Midbrain (tissue), 1 donor: ENCODE measurements at places on chromosomes 1 and 21.

GRCh38 chr1:41833519-41834000 is 85.2 kb downstream of the HIVEP3 start:
- no peak for DNase-seq

- DNase-seq = no peak
Measured at GRCh38 chr1:224996266-224996665, 66.8 kb downstream of the DNAH14 start.

GRCh38 chr1:182589931-182590330 is 875 bp upstream of the RNASEL start:
- DNase-seq = no peak

GRCh38 chr1:163399976-163400601 is 78.3 kb downstream of the NUF2 start:
- DNase-seq = peak; percentile 72

GRCh38 chr1:93846992-93847810 is 31.8 kb downstream of the DNTTIP2 start:
- DNase-seq = peak; percentile 91

DNA sequence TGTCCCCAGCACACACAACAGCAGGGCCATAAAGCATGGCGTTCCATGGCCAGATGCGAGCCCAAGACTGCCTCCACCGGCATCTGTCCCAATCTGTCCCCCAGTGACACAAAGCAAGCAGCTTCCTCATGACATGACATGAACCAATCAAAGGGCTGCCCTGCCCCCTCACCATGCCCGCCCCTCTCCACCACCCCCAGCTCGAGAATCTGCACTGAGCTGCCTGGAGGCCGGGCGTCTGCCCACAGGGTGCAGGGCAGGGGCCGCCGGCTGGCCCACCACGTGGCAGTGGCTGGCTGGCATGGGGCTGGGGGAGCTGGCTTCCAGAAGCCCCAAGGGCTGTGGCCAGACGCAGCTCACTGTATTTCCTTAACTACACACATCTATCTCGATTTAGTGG is 27.8 kb downstream of the WNT9A start:
- peak; percentile 49 for DNase-seq

DNA sequence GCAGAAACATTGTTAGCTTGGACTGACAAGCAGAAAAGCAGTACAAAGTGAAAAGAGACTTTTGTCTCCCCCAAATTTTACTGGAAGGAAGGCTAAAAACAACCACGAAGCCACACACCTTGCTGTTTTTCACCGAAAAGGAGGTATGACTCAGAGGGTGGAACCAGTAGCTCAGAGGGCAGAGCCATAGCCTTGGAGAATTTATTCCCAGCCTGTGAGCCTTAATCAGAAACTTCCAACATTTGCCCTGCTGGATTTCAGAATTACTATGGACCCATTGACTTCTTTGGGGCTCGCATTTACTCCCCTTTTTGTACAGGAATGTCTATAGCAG is 32.0 kb downstream of the RPS6KC1 start:
- no peak for DNase-seq

- DNase-seq = no peak
Measured at GRCh38 chr1:236997882-236998281, 6.4 kb downstream of the MT1HL1 start.

DNA sequence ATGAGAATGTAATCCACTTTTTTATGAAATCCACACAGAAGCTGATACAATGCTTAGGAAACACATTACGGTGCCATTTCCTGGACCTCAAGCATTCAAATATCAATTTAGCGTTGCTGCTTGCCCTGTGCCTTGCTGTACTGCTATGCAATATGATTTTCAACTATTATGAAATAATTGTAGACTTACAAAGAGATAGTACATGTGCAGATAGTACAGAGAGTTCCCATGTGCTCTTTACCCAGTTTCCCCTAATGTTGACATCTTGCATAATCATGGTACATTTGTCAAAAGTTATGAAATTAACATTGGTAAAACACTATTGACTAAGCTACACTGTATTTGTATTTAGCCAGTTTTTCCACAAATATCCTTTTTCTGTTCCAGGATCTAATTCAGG is 37.7 kb upstream of the PTBP2 start:
- no peak for DNase-seq

DNA sequence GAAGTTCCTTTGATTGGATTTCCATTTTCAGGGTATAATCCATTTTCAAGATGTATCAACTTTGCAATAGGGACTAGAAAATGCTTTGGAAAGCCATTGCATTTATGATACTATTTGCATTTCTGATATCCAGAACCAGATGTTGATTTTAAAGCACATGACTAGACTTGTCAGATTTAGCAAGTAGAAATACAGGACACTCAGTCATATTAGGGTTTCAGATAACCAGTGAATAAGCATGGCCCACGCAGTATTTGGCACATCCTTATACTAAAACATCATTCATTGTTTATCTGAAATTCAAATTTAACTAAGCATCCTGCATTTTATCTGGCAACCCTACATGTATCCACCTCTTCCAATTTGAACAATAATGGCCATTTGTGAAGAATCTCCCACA is 113.3 kb upstream of the DPT start:
- DNase-seq = no peak

- DNase-seq = no peak
Measured at GRCh38 chr1:41317361-41317760, 43.9 kb upstream of the FOXO6 start.

- no peak for DNase-seq
Measured at GRCh38 chr1:65357291-65357960, 48.1 kb downstream of the DNAJC6 start.

DNA sequence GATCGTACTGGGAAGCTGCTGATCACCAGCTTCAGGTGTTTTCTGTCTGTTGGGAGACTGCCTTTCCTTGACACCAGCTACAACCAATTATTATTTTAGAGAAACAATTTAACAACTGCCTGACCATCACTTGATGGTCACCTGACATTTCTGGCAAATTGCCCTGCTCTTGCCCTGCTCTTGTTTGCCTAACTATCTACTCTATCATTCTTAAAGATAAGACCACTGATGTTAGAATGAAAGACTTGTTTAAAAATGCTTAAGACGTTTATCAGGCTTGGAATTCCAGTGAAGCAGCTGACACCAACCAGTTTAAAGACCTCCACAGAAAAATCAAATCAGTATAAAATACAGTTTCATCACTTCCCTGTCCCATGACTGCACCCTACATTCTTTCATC is 423.3 kb upstream of the CAMK1G start:
- DNase-seq = no peak

- DNase-seq = no peak
Measured at GRCh38 chr1:210523830-210524229, 195.1 kb downstream of the HHAT start.

- DNase-seq = no peak
Measured at GRCh38 chr1:19420606-19421005, 64.7 kb downstream of the CAPZB start.

- DNase-seq = no peak
Measured at GRCh38 chr1:76933847-76934815, 66.9 kb downstream of the ST6GALNAC5 start.

- DNase-seq = no peak
Measured at GRCh38 chr1:90092441-90092840, 97.5 kb downstream of the ZNF326 start.

GRCh38 chr1:87399701-87400100 is 71.0 kb downstream of the LMO4 start:
- no peak for DNase-seq

- DNase-seq = no peak
Measured at GRCh38 chr21:44550807-44551206, 498 bp downstream of the KRTAP10-2 start.

- DNase-seq = no peak
Measured at GRCh38 chr1:19205845-19206244, 4.2 kb downstream of the UBR4 start.

DNA sequence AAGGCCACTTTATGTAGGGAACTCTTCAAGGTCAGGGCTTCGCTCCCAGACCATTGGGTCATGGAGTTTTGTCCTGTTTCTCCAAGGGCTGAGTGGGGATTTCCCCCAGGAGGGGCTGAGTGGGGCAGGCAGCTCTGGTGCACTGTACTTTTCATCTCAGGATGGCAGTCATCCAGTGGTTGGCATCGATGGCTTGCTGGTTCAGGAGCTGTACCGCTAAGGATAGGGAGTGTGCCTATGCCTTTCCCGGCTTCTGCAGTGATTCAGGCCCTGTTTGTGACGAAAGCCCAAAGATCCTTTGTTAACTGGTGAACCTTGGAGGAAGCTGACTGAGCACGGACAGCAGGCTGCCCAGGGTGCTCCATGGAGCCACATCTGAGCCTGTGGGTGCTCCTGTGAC is 100.1 kb upstream of the GADD45A start:
- DNase-seq = no peak

DNA sequence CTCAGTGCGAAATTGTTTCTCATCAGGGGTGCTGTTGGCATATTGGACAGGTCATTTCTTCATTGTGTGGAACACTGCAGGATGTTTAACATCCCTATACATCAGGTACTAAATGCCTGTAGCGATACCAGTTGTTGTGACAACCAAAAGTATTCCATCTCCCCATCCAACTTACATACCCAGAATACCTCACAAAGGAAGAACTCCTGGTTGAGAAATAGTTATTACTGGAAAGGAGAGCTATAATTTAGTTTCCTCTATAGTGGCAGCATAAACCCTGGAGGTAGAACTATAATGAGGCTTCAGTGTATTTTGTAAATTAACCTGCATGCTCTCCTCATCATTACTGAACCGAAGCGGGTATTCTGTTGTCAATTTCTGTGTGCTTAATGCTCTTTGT is 45.1 kb downstream of the IVNS1ABP start:
- DNase-seq = no peak

DNA sequence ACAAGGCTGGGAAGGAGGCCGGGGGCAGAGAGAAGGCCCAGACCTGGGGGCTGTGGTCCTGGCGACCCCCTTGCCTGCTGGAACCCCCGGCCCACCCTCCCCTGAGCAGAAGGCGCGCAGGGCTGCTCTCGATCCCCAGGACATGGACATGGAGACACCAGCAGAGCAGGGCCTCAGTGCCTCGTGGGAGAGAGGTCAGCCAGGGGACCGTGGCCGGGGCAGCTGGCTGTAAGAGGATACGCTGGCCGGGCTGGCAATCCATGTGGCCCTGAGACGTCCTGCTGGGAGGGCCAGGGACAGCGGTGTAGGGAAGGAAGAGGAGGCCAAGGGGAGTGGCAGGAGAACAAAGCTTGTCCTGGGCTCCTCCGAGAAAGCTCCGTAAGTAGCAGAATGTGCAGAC is 132.2 kb downstream of the CASZ1 start:
- peak; percentile 27 for DNase-seq

DNA sequence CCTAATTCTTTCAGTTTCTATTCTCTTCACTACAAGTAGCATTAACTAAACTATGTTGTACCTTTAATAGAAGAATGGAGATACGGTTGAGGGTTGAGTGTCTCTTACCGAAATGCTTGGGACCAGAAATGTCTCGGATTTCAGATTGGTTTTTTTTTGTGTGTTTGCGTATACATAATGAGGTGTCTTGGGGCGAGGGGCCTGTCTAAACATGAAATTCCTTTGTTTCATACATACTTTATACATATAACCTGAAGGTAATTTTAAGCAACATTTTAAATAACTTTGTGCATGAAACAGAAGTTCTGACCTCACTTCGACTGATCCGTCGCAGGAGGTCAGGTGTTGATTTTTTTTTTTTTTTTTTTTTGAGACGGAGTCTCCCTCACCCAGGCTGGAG is 36.3 kb upstream of the MYOCOS start:
- no peak for DNase-seq
